Endothelial cell (in vitro differentiated cells): ENCODE measurements at places on chromosomes 13 and 19.

GRCh38 chr13:105969761-105970160 lies 565.7 kb downstream of the EFNB2 start:
- DNase-seq, result no peak

DNA sequence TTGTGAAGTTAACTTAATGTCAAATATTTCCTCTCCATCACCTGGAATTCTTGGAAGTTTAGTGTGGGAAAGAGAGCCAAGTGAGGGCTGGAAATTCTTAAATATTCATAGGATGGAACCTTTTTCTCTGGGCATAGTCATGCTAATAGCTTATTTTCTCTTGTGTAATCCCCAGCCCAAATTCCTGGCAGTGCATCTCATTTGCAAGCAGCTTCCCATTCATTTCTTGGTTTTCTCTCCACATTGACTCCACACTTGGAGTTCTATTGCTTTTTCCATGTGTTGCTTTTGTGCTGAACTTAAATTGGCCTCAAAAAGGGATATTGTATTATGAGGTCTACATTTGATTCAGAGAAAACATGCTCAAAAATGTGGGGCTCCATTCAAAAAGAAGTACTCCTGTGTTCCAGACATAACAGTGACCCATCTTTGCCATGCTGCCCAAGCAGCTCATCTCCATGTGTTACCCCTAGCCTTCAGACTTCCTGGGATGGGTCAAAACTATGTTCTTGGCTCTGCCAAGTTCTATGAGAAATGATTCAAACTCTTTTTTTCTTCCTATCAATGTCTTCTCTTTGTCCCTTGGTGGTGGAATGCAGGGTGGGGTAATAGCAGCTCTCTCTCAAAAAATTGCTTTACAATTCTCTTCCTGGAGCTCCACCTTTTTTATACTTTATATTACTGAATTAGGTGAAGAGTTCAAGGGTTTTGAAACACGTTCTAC lies 2471.5 kb downstream of the PCDH9 start:
- DNase-seq, result no peak

DNA sequence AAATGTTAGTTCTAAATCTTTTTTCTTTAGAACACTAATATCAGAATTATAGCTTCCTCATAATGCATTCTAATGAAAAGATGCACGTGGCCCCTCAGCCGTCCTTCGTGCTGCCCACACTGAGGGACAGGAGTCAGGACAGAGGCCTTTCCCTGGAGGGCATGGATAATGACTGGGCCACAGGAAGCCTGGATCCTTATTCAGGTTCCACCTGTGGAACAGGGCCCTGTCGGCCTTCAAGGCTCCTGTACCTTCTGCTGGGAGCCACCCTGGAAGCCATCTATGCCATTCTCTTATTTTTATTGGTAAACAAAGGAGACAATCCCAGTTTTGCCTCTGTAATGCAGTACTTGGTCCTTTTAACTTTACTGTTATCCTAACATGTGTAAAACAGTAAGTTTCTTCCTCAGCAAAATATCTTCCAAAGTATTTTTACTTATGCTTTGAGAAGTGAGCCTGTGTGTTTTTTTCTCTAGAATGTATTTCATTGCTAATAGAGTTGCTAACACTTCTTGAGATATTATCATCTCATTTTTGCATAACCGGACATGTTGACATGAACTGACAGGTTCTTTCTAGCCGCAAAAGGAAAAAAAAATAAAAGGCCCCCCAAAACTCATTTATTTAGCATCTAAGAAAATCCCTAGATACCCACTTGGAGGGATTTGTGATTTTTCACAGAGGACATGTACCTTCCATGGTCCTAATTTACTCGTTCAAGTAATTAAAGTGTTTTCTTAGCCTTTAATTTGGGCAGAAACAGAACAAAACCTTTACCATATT lies 6.0 kb downstream of the GPR183 start:
- no peak for DNase-seq

DNA sequence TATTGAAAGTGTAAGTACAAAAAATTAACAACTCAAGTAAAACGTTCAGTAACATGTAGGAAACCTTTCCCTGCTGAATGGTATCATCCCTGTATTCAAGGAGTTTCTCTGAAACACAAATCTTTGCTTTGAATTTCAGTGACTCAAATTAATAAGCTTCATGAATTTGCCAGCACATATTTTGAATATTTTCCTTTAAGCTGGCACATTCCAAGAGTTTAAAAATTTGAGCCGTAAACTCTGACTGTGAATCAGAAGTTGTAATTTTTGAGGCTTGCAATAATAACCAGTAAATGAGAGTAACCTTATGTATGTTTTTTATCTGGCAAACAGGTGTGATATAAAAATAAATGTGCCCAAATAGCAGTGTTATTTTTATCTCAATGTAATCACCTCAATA lies 1722.6 kb upstream of the PRR20A start:
- no peak for DNase-seq

DNA sequence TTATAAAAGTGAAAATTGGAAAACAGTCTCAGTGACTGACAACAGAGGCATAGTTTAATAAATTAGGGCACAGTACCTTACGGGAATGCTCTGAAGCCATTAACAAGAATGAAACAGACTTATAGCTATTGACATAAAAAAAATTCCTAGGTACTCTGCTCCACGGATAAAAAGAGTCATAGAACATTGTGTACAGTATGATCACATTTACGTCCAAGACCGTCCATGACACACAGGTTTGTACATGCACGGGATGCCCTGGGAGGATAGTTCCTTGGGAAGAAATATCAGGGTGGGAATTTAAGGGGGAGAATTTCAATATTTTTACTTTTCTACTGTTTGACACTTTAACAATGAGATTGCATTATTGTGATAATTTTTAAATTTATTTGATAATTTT lies 24.9 kb upstream of the CAMSAP3 start:
- no peak for DNase-seq

DNA sequence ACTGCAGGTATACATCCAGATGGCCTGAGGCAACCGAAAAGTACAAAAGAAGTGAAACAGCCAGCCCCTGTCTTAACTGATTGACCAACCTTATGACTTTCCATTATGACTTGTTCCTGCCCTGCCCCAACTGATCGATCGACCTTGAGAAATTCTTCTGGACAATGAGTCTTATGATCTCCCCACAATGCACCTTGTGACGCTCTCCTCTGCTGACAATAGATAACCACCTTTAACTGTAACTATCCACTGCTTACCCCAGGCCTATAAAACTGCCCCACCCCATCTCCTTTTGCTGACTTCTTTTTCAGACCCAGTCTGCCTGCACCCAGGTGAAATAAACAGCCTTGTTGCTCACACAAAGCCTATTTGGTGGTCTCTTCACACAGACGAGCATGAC lies 11.2 kb downstream of the ZNF83 start:
- DNase-seq, result no peak

GRCh38 chr13:110138700-110139036 lies 168.3 kb downstream of the COL4A1 start:
- no peak for DNase-seq

DNA sequence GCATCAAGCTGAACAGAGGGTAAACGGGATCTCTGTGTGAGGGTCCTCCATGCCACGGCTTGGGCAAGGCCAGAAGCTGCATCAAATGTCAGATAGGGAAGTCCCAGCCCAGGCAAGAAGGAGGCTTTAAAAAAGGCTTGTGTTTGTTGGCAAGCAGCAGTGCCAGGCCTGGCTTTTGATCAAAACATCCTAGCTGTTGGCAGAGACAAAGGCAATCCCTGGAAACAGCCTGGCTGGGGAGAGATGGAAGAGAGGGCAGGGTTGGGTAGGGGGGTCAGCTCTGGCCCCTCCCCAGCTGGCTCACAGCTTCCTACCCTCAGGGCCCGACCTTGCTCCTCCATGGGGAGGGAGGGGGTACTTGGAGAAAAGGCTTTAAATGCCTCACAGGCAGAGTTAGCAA lies 61.8 kb upstream of the KCTD15 start:
- no peak for DNase-seq

GRCh38 chr19:15072930-15073647 lies 8.9 kb upstream of the OR1I1 start:
- DNase-seq, result peak; percentile 7

- no peak for DNase-seq
Observed at GRCh38 chr19:58555920-58556621, 1.2 kb upstream of the CHMP2A start.

DNA sequence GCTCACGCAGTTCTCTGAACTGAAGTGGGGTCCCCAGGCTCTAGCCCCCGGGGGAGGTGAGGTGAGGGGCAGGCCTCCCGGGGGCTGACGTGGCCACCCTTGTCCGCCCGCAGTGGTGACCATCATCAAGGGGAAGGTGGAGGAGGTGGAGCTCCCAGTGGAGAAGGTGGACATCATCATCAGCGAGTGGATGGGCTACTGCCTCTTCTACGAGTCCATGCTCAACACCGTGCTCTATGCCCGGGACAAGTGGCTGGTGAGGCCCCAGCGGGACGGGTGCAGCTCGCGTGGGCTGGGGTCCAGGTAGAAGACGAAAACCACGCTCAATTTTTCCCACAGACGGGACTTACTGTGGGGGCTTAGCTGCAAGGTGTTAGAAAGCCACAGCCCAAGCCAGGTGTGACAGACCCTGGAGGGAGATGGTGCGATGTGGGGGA lies 5.6 kb upstream of the ADM5 start:
- DNase-seq, result no peak

GRCh38 chr19:29337029-29337428 lies 124.1 kb upstream of the UQCRFS1 start:
- no peak for DNase-seq

DNA sequence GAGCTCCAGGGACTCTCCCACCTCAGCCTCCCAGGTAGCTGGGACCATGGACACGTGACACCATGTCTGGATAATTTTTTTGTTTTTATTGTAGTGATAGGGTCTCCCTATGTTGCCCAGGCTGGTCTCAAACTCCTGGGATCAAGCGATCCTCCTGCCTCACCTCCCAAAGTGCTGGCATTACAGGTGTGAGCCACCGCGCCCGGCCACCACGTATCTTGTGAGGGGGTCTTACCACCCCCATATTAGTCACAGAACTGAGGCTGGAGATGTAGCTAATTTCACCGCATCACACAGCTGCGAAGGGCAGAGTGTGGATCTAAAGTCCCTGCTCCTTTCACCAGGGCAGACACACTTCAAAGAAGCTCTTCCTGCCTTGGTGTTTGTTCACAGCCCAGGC lies 211.8 kb upstream of the SOX1 start:
- DNase-seq, result no peak

DNA sequence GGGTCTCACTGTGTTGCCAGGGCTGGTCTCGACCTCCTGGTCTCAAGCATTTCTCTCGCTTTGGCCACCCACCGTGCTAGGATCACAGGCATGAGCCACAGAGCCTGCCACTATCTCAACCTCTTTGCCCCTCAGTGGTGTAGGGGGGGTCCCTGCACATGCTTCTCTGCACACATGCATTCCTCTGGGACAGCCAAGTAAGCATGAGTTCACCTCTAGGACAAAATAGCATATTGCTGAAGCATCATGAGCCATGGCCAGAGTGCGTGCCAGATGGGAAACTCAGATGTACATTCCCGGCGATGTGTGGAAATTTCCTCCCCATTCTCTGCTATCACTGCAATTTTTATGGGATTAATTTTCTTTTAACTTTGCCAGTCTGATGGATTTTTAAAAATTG lies 23.1 kb downstream of the CHAF1A start:
- DNase-seq, result no peak

DNA sequence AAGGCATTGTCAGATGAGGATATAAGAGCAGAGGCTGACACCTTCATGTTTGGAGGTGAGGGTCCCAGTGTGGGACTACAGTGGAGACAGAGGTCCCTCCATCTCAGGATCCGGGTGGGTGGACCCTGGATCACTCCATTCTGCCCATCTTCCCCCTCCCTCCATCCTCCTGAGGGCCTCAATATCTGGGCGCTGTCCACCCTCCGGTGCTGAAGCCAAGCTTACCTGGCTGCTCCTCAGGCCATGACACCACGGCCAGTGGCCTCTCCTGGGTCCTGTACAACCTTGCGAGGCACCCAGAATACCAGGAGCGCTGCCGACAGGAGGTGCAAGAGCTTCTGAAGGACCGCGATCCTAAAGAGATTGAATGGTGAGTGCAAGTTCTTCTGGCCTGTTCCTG lies 11.9 kb downstream of the CYP4F12 start:
- DNase-seq, result no peak

GRCh38 chr19:33953023-33953422 lies 156.4 kb downstream of the KCTD15 start:
- no peak for DNase-seq

DNA sequence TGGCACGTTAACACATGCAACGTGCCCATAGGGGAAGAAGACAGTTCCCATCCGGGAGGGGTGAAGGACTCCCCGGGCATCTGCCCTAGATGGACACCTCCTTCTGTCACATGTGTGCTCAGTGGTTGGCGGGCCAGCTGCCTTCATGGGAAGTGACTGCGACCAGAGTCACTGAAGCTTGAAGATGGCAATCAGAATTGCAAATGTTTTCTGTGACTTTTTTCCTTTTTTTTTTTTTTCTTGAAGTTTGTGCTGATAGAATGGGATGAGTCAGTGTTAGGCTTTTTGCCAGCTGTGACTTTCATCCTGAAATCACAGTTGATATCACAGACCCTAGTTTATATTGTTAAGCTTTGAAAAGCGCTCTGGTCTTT lies 109.2 kb upstream of the MCF2L start:
- DNase-seq, result no peak

DNA sequence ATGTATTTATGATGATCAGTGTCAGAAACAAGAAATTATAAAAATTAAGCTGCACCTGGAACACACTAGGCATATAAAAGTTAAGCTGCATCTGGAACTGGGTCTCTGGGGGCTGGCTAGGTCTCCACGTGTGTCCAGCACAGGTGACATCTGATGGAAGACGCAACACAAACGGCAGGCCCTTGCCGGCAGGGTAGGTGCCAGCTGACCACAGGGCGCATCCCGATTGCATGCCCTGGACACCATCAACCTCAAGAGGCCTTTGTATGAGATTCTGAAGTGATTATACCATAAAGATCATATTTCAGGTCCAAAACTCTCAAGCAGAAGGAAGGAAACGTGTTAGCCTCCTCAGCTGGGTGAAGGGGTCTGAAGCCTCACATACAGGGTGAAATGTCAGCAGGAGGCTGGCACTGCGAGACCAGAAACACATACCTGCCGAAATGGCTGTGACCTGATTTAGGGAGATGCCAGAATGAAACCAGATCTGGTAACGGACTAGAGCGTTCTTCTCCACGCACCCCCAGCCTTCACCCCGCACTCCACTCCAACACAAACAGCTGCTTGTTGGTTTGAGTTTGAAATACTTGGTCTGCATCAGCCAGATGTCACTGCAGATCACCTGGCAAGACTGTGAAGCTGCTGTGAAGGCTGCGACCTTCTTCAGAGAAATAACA lies 37.3 kb downstream of the COL4A1 start:
- DNase-seq, result no peak

- no peak for DNase-seq
Observed at GRCh38 chr19:28400953-28401671, 811.8 kb downstream of the UQCRFS1 start.

DNA sequence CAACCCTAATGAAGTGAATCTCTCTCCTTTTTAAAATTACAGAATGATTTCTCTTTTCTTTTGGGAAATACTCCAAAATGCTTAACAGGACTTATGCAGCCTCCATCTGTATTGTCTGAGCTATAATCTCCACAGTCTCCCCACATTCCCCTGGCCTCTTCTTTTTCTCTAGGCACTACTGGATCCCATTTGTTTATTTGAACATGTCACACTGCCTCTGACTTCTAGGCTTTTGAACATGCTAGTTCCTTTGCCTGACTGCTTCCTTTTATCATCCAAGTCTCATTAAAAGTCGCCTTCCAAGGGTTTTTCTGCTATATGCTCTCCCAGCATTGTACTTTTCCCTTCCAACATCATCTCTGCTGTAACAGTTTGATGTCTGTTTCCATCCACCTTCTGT lies 548.7 kb downstream of the PCDH9 start:
- no peak for DNase-seq

- no peak for DNase-seq
Observed at GRCh38 chr13:28544026-28544425, 49.1 kb upstream of the FLT1 start.

GRCh38 chr13:94312511-94313216 lies 166.8 kb downstream of the DCT start:
- no peak for DNase-seq
